ENCODE measurements at places on chromosomes 12 and 14. TPM values are rescaled to one million over a fixed set of nuclear protein-coding genes. Genes with fewer than 3 reads are reported as not detected.

Gene TAS2R7
- 1.6 TPM for total RNA-seq

Gene GPRC5D
- total RNA-seq = not detected

Gene USP44
- 5.1 TPM for total RNA-seq

Gene GNB3
- 28.7 TPM for total RNA-seq

Gene HOXC10
- total RNA-seq = not detected

Gene STXBP6
- 49.4 TPM for total RNA-seq

Gene ARHGDIB
- total RNA-seq = 27.9 TPM

Gene RASSF9
- total RNA-seq = 0.10 TPM

Gene PIWIL1
- not detected for total RNA-seq

Gene GLT1D1
- 40.3 TPM for total RNA-seq

Gene SOS2
- 46.9 TPM for total RNA-seq

Gene BCL11B
- 6.6 TPM for total RNA-seq
